ENCODE measurements at places on chromosomes 13 and 19.

DNA sequence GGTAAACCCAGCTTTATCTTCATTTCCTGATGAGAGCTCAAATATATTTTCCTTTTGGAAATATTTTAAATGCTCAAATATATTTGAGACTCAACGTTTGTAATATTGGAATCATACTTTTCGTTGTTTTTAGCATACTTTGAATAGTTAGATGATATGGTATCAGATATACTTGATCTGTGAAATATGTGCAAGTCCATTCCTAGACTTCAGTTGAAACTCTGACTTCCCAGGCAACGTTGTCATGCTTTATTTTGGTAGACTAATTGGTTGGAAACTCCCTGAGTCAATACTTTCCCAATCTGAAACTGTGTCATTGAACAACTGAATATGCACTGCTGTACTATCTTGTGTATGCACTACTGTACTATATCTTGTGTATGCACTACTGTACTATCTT, 378.5 kb downstream of the MYO16 start:
- no peak for DNase-seq

DNA sequence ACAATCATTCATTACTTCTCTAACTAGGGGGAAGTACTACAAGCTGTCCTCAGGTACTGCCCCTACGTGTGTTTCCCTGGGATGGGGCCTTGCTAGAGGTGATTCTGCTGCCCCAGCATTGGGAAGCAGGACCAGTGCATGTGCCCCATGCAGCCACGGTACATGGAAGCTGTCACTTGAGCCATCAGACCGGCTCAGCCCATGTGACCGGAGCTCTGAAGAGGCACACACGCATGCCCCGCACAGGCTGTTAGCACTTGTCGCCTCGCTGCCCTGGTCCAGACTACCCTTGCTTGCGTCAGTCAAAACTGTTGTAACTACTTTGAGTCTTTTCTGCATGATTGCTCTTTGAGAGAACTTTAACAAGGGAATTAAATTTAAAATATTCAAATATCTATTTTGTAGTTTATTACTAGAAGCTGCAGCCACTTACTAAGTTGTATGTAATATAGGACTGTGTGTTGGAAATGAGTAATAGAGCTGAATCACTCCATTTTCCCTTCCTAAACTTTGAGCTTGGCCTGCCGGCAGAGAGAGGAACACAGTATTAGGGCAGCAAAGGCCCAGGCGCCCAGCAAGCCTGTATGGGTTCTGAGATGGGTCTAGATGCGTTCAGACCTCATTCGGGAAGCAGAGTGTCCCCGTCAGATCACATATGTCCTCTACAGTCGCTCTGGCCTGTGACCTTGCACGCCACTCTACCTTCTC, 42.2 kb downstream of the DHRS12 start:
- DNase-seq, result no peak

DNA sequence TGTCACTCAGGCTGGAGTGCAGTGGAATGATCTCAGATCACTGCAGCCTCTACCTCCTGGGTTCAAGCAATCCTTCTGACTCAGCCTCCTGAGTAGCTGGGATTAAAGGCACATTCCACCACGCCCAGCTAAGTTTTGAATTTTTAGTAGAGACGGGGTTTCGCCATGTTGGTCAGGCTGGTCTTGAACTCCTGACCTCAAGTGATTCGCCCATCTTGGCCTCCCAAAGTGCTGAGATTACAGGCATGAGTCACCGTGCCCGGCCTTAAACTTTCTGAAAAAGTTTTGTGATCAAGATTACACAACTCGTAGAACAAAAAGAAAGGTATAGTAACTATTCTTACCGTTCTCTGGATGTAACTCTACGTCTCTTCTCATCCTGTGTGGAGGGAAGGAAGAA, 21.2 kb downstream of the DNMT1 start:
- no peak for DNase-seq

GRCh38 chr19:10660346-10660745, 6.2 kb downstream of the ILF3 start:
- no peak for DNase-seq

DNA sequence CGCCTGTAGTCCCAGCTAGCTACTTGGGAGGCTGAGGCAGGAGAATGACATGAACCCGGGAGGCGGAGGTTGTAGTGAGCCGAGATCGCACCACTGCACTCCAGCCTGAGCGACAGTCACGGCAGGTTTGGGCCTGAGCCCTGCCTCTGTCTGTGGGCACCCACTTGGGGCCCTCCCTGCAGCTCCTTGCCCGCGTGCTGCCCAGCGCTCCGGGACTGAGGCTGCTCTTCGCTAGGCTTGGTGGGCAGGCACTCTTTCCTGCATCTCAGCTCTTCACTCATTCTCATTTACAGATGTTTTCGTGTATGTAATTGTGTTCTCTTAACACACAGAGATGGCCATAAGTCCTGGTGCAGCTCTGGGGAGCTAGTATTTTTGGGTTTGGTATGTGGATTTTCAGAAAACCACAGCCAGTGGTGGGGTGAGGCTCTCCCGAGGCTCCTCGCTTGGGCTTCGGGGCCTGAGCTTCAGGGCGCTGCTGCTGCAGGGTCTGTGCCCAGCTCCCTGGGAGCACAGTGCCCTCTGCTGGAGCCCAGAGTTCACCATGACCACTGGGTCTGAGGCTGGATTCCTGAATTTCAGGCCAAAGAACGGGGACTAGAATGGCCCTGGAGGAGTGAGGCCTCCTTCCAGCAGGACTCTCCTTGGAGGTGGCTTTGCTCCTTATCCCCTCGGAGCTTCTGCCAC, 15.2 kb downstream of the UPF1 start:
- peak; percentile 34 for DNase-seq
